Glutamatergic neuron (in vitro differentiated cells): ENCODE measurements at places on chromosomes 1 and 21.

- DNase-seq = no peak
These were observed 60.7 kb downstream of the HSF2BP start for GRCh38 chr21:43598416-43599120.

GRCh38 chr1:218694085-218694484 is 348.9 kb downstream of the TGFB2 start:
- no peak for DNase-seq

- no peak for DNase-seq
These were observed 18.8 kb downstream of the DEGS1 start for GRCh38 chr1:224201853-224202252.

DNA sequence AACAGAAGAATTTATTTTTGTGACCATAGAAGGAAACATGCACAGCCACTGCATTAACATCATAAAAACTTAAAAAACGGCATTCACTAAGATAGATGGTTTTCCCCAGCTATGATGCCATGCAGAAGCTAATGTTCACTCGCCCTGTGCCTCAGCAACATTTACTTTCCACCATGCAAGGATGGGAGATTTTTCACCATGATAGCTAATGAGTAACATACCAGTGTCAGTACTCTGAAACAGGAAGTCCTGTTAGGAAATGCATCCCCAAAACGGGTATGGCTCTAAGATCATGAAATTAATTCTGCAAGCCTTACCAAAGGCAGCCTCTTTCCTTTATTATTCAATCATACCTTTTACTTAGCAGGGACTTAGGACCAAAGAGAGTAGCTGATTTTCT is 17.5 kb upstream of the VAMP3 start:
- no peak for DNase-seq

DNA sequence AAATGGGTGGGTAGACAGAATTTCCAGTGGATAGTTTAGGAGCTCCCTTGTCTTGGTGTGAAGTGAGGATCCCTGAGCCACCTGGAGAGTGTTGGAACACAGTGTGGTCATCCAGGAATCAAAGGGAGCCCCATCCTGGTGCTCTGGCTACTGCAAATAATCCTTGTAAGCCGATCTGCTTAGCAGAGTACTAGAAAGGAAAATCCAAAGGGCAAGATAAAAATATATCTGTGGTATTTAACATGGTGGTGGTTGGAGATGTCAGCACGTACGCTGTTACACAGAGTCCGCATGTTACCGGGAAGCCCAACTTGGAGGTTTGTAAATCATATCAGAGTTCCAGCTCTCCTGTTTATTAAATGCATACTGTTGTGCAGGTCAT is 39.0 kb downstream of the VANGL1 start:
- no peak for DNase-seq

DNA sequence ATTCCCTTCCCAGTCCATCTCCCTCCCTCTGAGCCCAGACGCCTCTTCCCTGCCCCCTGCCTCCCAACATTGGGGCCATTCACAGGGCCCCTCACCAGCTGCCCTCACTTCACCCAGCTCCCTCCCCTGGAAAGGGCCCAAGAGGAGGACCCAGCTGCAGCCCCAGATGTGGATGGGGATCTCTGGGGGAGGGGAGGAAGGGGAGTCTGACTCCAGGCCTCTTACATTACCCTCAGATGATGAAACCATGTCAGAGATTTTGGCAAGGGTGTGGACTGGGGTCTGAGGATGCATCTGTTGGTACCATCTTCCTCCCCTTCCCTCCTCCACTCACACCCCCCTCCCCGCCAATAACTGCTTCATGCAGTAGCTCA is 1.1 kb upstream of the KIF21B start:
- DNase-seq = no peak

GRCh38 chr1:68116643-68117235 is 66.3 kb upstream of the DIRAS3 start:
- DNase-seq = peak; percentile 69

DNA sequence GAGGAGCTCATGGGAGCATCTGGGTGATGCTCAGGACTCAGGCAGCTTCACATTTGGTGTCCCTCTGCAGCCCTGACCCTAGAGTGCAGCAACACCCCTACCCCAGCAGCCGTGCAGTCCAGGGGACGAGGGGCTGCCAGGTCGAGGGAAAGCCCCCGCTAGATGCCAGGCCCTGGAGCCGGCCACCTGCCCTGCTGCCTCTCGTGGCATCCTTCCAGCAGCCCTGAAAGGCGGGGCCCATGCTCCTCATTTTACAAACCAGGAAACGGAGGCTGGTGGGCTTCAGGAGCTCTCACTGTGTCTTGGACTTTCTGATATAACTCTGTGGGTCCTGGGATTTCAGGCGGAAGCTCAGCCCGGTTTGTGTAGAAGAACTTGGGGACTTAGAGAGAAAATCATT is 120.5 kb upstream of the WNT4 start:
- no peak for DNase-seq
